Natural killer cell (primary cell): ENCODE measurements at places on chromosomes 5 and 9.

DNA sequence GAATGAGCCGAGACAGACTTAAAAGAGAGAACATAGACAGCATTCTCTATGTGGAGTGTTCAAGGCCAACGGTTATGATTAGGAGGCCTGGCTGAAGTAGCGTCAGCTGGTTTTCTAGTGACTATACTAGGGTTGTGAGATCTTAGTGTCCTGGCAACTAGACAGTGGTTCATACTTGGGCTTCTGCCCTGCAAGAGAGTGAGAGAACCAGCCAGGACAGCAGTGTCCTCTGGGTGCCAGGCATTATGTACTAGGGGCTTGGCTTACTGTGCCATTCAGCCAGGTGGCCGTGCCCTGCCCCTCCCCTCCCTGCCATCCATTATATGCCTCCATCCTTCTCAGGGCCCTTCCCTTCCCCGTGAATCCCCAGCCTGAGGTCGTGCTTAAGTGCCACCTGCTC, 56.8 kb downstream of the TRIO start:
- no peak for DNase-seq

DNA sequence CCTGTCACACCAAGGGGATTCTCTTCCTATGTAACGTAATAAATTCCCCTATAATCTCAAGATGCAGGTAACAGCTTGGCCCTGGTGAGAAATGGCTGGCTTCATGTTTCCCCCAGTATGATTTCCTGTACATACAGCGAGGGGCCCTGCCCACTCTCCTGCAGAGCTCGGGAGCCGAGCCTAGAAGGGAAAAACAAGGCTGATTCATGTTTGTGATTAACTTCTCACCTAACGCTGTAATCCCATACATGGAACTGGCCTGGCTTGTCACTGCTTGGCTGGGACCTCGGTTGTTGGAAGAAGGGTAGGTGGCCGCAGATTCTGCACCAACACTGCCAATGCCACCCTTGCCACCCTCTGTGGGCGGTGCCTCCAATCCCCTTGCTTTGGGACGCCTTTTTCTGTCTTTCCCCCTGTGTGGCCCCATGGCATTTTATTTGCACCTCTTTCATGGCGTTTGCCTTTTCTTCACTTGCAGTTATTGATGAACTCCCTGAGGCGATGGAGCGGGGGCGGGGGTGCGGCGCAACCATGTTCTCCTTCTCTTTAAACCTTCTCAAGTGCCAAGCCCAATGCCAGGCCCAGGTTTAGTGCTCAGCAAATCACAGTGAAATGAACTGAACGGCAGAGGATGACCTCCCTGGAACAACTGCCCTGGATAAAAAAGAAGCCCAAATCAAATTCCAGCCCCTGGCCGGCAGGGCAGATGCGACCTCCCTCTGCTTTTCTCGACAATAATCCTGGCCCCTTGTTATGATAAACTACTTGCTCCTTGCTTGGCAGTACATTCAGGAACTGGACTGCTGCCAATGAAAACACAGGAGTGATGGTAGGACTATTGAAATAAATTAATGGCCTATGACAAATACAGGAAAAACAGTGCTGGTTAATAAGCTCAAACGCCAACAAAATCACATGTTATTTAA, 108.1 kb downstream of the TMEM174 start:
- DNase-seq: no peak

GRCh38 chr9:114677418-114677817, 4.6 kb downstream of the TEX48 start:
- DNase-seq: no peak

DNA sequence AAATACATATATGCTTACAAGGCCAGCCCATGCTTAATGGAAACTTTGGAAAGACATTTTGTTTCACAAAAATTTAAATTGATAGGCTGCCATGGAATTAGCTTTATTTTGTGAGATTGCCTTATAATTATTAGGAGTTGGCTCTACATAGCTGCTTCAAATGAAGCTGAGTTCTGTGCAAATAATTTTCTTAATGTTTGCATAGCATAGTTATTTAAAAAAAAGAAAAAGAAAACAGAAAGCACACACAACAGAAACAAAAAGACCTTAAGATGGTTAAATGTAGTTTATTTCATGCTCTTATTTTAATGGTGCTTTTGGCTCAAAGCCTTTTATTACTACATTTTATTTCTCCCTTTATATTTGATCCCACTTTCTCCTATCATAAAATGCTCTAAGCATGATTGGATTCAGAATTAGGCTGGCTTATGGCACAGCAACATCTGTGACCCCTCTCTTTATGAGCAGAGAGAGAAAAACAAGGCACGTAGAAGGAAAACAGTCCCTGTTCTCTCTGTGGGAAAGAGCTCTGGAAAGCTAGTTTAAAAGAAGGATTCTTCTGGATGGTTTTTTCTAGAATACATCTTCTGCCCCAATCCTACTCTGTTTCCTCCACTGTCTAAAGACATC, 530.5 kb downstream of the NTRK2 start:
- DNase-seq: no peak

GRCh38 chr9:105405514-105406131, 42.2 kb upstream of the FSD1L start:
- peak; percentile 29 for DNase-seq

- peak; percentile 43 for DNase-seq
These were observed 6.7 kb upstream of the ZCCHC10 start for GRCh38 chr5:133032852-133033742.

DNA sequence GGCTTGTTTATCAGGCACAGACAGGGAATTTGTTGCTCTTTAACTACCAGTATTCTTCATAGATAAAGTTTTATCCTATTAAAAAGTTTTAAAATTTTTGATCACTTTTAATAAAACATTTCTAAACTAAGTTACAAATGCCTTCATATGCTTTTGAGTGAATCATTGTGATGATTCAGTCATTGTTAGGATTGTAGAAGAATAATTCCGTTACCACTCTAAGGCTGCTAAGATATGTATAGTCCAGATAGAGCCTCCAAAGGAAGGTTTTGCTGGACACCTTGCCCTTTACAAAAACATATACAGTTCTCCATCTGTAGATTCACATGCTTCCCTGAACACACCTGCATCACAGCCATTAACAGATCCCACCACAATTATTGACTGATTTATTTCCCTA, 233.7 kb downstream of the SPOCK1 start:
- DNase-seq: no peak

DNA sequence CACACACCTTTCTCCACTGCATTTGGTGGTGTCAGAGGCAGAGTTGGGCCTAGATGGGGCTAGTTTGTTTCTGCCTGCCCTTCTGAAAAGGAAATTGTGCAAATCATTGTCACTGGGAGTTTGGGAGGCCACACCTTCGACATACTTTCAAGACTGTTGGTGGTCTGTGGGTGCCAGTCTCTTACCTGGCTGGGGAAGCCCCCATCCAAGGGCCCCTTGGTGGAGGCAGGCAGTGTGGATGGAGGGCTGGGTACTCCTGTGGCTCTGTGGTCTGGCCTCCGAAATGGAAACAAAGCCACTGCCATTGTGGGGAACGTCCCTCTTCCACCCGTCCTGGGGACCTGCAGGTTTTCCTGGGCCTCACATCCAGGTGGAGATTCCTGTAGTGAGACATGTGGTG, 10.9 kb upstream of the PHYHD1 start:
- no peak for DNase-seq

GRCh38 chr5:368183-369084, 46.9 kb downstream of the AHRR start:
- no peak for DNase-seq

DNA sequence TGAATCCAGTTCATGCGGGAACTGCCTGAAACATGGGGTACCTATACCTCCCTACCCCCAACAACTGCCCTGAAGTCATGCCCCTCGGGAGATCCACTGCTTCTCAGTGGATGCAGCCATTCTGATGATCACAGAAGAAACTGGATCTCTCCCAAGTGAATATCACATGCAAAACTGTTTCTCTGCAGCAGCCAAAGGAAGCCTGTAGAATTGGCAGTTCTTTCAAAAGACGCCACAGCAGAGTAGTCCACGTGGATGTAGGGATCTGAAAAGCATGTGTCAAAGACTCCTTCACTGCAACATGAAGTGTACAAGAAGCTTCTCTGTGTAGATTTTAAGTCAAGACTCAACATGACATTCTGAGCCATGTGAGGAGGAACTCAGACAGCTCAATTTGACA, 286.7 kb downstream of the NR3C1 start:
- DNase-seq: no peak

DNA sequence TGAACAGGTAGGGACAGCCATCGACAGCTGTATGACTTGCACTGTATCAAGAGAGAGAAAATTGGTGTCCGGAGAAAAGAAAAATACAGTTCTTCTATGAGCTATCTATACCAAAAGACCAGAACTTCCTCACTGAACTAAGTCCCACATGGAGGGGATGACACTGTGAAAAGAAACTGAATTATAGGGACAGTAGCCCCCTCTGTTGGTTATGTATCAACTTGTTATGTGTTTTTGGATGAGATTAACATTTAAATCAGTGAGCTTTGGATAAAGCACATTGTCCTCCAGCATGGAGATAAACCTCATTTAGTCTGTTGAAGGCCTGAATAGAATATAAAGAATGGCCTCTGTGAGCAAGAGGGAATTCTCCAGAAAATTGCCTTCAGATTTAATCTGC, 176.6 kb upstream of the SH3GL2 start:
- DNase-seq: no peak

GRCh38 chr9:91711755-91712601, 238.1 kb downstream of the ROR2 start:
- peak; percentile 79 for DNase-seq

DNA sequence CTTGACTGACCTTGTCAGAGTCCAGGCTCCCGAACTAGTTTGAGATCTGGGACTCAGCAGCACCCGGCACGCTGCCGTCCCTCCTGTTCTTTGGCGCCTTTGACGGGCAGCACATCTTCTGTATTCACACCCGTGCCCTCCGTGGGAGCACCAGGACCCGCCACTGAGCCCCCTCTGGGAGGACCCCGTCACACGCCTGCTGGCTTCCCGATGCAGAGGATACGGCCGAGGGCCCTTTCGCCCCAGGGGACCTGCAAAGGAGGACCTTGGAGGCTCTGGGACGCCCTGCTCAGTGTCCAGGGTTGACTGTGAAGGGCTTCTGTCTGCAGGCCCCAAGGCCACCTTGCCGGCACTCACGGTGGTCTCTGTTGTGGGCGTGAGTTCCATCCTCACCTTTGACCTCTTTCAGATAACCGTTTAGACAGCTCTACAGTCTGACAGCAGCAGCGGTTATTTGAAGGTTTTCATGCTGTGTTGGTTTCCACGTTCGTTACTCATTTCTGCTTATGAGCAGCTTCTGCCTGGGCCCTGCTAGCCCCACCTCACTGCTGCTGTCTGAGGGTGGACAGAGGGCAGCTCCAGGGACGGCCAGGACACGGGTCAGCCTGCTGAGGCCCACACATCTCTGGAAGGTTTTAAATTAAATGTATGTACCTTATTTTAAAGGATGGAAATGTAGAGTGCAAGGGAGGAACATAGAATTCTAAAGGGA, 12.6 kb upstream of the EXOC3 start:
- no peak for DNase-seq

GRCh38 chr9:109122726-109123621, 3.2 kb upstream of the TMEM245 start:
- no peak for DNase-seq

DNA sequence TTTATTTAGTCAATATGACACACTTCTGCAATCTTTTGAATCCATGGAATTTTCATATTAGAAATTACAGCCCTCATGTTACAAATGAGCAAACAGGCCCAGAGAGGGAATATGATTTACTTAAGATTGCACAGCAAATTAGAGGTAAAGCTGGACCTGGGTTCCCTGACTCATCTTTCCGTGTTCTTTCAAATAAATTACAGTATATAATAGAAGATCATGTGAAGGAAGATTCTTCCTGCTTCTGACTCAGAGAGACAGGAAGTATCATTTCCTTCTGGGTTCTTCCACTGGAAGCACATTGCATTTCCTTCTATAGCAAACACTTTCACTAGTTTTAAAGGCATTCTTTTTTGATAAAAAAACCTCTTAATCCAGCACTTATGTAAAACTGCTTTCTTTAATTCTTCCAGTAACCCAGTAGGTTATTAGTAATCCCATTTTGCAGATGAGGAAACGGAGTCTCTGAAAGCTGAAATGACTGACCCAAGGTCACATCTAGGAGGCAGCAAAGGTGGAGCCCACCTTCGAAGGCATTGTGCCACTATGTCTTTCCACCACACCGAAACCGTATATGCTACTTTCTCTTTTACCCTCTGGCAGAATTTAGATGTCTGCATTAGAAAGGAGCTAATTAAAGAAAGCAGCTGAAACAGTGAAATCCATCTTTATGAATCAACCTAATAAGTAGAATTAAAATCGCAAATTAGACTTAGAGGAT, 566.7 kb upstream of the KLF4 start:
- DNase-seq: no peak

GRCh38 chr9:32385152-32385884, 875 bp downstream of the ACO1 start:
- peak; percentile 12 for DNase-seq

DNA sequence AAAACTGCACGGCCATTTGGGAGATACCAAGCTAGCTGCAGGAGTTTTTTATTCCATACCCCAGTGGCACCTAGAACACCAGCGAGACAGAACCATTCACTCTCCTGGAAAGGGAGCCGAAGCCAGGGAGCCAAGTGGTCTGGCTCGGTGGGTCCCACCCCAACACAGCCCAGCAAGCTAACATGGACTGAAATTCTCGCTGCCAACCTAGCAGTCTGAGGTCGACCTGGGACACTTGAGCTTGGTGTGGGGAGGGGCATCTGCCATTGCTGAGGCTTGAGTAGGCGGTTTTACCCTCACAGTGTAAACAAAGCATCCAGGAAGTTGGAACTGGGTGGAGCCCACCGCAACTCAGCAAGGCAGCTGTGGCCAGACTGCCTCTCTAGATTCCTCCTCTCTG, 108.9 kb upstream of the CHD1 start:
- peak; percentile 80 for DNase-seq

- no peak for DNase-seq
These were observed 204.4 kb upstream of the ADAMTSL1 start for GRCh38 chr9:18269561-18269960.

GRCh38 chr9:38107811-38108304, 38.8 kb upstream of the SHB start:
- no peak for DNase-seq

DNA sequence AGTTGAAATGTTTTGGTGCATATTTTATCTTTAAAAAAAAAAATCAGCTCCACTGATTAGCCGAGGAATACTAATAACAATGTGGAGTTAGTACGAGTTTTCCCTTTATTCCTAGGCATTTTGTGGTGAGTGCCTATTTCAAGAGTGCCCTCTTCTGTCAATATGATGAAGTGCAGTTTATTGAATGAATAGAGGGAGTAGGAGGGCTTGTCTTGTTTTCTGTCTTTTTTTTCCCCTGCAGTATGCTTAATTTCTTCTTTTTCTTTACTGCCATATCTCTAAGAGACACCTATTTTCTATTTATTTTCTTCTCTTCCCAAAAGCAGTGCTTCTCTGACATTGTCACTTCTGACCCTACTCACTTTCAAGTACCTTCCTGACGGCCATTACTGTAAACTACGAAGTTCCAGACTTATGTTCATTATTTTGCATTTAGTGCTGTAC, 169.6 kb upstream of the PITX1 start:
- no peak for DNase-seq

DNA sequence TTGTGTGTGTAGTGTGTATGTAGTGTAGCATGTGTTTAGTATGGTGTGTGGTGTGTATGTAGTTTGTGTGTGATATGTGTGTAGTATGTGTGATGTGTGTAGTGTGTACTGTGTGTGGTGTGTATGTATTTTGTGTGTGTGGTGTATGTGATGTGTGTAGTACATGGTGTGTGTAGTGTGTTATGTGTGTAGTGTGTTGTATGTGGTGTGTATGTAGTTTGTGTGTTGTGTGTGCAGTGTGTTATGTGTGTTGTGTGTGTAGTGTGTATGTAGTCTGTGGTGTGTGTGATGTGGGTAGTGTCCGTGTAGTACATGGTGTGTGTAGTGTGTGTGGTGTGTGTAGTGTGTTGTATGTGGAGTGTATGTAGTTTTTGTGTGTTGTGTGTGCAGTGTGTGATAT, 40.0 kb downstream of the SYK start:
- DNase-seq: no peak
